ENCODE measurements at places on chromosomes 5 and 9.
A peak's percentile ranks its signal among the peaks of the same experiment; 100 is the strongest.

GRCh38 chr5:59021286-59021673 lies 438.4 kb downstream of the RAB3C start:
- DNase-seq, result no peak

DNA sequence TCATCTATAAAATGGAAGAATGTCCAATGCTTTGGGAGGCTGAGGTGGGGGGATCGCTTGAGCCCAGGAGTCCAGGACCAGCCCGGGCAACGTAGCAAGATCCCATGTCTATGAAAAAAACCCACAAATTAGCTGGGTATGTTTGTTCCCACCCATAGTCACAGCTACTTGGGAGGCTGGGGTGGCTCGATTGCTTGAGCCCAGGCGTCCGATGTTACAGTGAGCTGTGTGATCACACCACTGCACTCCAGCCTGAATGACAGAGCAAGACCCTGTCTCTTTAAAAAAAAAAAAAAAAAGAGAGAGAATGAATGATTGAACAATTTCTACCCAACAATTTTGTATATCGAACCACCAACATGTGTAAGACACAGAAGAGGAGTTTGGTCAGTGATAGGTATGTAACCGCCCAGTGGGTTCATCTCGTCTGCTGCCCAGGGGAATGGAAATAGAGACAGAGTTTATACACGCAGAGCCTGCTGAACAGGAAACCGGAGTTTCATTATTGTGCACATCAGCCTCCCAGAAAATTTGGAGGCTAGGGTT lies 26.2 kb upstream of the ERGIC1 start:
- no peak for DNase-seq

GRCh38 chr5:172427202-172427601 lies 27.1 kb downstream of the SH3PXD2B start:
- DNase-seq, result no peak

DNA sequence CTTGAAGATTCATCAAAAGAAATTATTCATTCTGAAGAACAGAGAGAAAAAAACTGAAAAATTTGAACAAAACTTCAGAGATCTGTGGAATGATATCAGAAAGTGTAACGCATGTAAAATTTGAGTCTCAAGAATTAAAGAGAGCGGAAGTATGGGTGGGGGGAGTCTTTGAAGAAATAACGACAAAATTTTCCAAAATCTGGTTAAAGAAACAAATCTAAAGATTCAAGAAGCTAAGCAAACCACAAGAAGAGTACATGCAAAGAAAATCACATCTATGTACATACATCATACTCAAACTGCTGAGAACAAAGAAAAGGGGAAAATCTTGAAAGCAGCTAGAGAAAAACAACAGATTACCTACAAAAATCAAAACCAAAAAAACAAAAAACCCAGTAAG lies 149.4 kb upstream of the TBCA start:
- no peak for DNase-seq

- DNase-seq, result no peak
Measured at GRCh38 chr5:5795074-5795771, 372.7 kb downstream of the ICE1 start.

GRCh38 chr5:175032013-175032412 lies 307.6 kb downstream of the MSX2 start:
- no peak for DNase-seq

- peak; percentile 52 for DNase-seq
Measured at GRCh38 chr5:123035360-123035917, 1.1 kb downstream of the PPIC start.

- no peak for DNase-seq
Measured at GRCh38 chr5:94810281-94810680, 191.8 kb downstream of the SLF1 start.

- DNase-seq, result no peak
Measured at GRCh38 chr9:115267790-115268189, 149.8 kb upstream of the TNC start.

- DNase-seq, result no peak
Measured at GRCh38 chr5:31131381-31131891, 62.0 kb upstream of the CDH6 start.

DNA sequence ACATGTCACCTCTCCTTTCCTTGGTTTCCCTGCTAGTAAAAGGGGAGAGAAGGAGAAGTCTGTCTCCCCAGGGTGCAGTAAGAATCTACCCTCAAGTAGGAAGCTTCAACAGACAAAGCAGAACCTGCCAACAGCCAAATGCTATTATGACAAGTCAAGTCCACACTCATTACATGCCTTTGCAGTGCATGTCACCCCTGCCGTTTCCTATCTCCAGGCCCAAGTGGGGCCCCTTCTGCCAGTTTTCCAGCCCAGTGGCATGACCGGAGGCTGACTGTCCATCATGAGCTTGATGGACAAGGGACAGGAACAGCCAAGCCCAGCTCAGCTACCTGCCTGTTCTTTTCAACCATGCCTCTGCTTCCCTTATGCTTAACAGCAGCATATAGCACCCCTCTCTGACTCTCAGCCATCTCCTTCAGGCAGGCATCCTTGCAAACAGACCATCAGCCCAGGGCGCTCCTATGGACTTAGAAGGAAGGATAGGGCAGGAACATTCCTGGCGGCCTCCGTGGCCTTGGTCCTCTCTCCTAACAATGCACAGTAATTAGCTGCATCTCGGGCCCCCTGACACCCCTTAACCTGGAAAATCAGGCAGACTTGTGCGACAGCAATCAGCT lies 107.2 kb upstream of the RAD23B start:
- DNase-seq, result no peak

GRCh38 chr9:37172557-37172956 lies 52.2 kb downstream of the ZCCHC7 start:
- no peak for DNase-seq

- no peak for DNase-seq
Measured at GRCh38 chr9:81605170-81605670, 84.1 kb downstream of the TLE1 start.

All from HCT116 (cell line).